ENCODE measurements at places on chromosomes 2 and 18. TPM values are rescaled to one million over a fixed set of nuclear protein-coding genes. Genes with fewer than 3 reads are reported as not detected.

Gene PCARE
- not detected for total RNA-seq

Gene SUPT7L
- total RNA-seq = 33.7 TPM

Gene SERPINB3
- total RNA-seq = not detected

Gene ACMSD
- total RNA-seq = not detected

Gene CNRIP1
- total RNA-seq = 16.2 TPM

Gene CD8A
- 10.9 TPM for total RNA-seq

Gene SATB2
- total RNA-seq = 2.7 TPM

Gene ADAM23
- total RNA-seq = 0.78 TPM

Gene SERPINB7
- not detected for total RNA-seq

Gene IL1R1
- total RNA-seq = 93.3 TPM

Gene PKDCC
- total RNA-seq = 60.4 TPM

Gene IL36A
- not detected for total RNA-seq

Gene ZAP70
- total RNA-seq = 5.2 TPM

Gene CSRNP3
- total RNA-seq = 6.4 TPM

Gene SH3RF3
- 8.0 TPM for total RNA-seq

Gene C1GALT1C1L
- 0.99 TPM for total RNA-seq

Gene HOXD4
- total RNA-seq = 22.4 TPM

Gene SLC19A3
- total RNA-seq = 1.9 TPM

Gene LMAN2L
- 19.1 TPM for total RNA-seq

Gene STK36
- total RNA-seq = 55.4 TPM

Gene GAREM2
- total RNA-seq = 4.3 TPM

Gene NCL
- 566 TPM for total RNA-seq

Gene EPAS1
- 300 TPM for total RNA-seq

Gene TXNL1
- total RNA-seq = 66.1 TPM

Gene UGT1A5
- 21.3 TPM for total RNA-seq

Gene SCN7A
- total RNA-seq = 5.0 TPM

Gene GNLY
- total RNA-seq = 1.9 TPM

Gene COLEC12
- 10.2 TPM for total RNA-seq

Gene PLEKHH2
- 9.8 TPM for total RNA-seq

Gene MBP
- total RNA-seq = 78.7 TPM

Gene CRACDL
- 25.5 TPM for total RNA-seq

Gene XDH
- 6.6 TPM for total RNA-seq

Gene MAB21L4
- 2.5 TPM for total RNA-seq

Gene BMP10
- not detected for total RNA-seq

Gene SERPINB2
- total RNA-seq = not detected

Gene C2orf66
- total RNA-seq = 1.0 TPM

Gene MARCO
- 4.8 TPM for total RNA-seq

Gene LCT
- total RNA-seq = not detected

Gene ALPI
- not detected for total RNA-seq

Gene DIS3L2
- total RNA-seq = 77.2 TPM

Gene CTLA4
- total RNA-seq = 0.44 TPM

Gene ARHGAP28
- total RNA-seq = 16.0 TPM

Gene RFX8
- total RNA-seq = not detected

Gene LRP2
- 0.13 TPM for total RNA-seq

Gene RSAD2
- total RNA-seq = 4.4 TPM

Gene KCMF1
- total RNA-seq = 55.2 TPM

Gene DSC2
- 5.1 TPM for total RNA-seq

Gene SP5
- 2.3 TPM for total RNA-seq

Gene STPG4
- not detected for total RNA-seq

Gene PARD6G
- 26.4 TPM for total RNA-seq

Gene SPOPL
- 31.4 TPM for total RNA-seq

Gene AP1S3
- total RNA-seq = 52.7 TPM

Gene KIF1A
- 1.2 TPM for total RNA-seq

Gene IL1B
- total RNA-seq = 3.5 TPM

Gene NPC1
- total RNA-seq = 42.0 TPM

Gene QPCT
- 23.6 TPM for total RNA-seq

Gene DYNAP
- total RNA-seq = not detected

Gene COL4A3
- 23.3 TPM for total RNA-seq

Gene OSR1
- 34.7 TPM for total RNA-seq

Gene GPR155
- total RNA-seq = 5.5 TPM
